ENCODE measurements at places on chromosomes 1 and 21.

GRCh38 chr1:39474810-39475209, 16.6 kb upstream of the BMP8A start:
- no peak for DNase-seq

DNA sequence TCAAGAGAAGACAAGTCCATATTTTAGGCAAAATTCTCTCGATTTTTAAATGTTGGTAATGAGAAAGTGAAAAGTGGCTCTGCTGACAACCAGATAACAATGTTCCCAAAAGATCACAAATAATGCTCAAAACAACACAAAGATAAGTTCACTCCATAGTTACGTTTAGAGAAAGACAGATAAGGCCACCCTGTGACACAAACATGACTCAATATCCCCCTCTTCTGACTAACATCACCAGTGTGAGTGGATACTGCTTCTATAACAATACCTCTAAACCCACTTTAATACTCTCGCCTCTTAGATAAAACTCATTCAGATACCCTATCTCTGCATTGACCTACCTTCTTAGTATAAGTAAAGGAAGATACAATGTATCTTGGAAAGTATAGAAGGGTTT, 51.2 kb upstream of the RGS7 start:
- no peak for DNase-seq

- DNase-seq = no peak
Observed at GRCh38 chr1:114216431-114217173, 62.9 kb upstream of the SYT6 start.

- DNase-seq = no peak
Observed at GRCh38 chr1:246267896-246268295, 239.2 kb downstream of the SMYD3 start.

- no peak for DNase-seq
Observed at GRCh38 chr1:7588457-7588827, 182.7 kb upstream of the VAMP3 start.

DNA sequence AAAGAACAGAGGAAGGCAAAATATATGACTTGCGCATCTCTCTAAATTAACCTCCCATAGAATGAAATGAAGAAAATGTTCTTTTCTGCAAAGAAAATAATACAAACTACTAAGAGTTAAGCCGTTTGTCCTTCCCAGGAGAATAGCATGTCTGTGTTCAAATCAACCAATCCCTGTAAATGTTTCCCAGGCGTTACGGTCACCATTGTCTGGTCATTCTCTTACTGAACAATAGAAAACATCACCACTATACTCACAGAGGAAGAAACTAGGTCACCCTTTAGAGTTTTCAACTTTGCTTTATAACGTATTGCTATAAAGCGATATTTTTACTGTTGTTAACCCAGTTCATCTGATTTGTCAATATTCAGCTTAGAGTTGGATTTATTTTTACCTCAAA, 34.1 kb downstream of the COL11A1 start:
- DNase-seq = no peak

DNA sequence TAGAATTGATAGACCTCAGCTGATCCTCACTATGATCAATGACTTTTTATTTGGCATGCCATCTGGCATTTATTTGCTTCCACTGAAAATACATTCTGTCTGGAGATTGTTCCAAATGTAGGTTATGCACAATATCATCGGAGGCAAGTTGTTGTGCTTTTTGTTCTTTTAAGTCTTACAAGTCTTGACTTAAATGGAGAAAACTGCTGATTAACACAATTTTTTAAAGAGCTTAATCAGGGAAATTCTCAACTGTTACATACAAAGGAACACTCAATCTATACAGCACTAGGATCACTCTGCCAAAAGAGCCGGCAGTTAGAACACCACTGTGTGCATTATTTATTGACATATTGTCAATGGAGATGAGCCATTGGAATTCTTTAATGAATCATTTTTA, 19.2 kb downstream of the CYYR1 start:
- DNase-seq = no peak

DNA sequence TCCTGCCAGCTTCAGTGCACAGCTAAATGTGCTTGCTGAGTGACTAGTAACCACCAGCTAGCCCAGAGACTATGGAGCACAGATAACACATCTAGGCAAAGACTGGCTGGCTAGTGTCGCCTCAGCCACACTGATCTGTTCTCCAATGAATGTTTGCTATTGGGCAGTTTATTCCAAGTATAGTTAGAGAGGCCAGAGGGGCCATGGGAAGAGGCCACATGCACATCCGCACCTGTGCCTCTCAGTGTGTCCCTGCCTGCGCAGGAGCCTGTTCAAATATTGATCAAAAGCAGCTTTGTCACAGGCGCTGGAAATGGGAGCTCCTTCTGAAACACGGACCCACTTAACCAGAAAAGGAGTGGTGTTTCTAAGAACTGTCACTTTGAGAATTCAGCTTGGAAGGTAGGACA, 51.3 kb upstream of the ATP1A1 start:
- DNase-seq = no peak

DNA sequence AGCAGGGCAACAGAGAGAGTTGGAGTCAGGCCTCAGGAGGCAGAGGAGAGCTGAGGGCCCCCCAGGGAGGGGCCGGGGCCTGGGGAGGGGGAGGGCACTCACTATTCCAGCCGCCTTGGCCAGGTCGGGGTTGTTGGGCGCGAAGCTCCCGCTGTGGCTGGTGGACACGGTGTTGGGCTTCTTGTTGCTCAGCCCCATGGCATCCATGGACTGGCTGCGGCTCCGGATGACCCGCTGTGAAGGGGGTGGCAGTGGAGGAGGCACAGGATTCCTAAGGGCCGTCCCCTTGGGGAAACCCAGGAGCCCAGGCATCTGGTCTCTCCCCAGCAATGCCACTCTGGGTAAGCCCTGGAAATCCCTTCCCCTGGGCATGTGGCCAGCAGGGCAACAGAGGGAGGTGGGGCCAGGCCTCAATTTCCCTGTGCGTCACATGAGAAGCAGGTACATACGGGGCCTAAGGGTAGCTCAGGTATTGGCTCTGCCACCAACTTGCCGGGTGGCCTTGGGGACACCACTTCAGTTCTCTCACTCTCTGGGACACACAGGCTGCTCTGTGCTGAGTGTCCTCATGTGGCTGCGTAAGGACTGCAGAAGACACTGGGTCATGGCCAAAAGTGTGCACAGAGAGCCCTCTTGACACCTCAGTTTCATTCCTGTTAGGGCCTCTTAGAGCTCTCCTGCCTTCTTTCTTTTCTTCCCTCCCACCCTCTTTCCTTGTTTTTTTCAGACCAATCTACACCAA, 63.0 kb downstream of the RAP1GAP start:
- no peak for DNase-seq

All from NCI-H1436 treated with DMSO at 0.1 percent for 48 hours (cell line).